CD4-positive, alpha-beta T cell treated with Interferon alpha-2 for 1 hour (primary cell): ENCODE measurements at places on chromosomes 11 and 22.

DNA sequence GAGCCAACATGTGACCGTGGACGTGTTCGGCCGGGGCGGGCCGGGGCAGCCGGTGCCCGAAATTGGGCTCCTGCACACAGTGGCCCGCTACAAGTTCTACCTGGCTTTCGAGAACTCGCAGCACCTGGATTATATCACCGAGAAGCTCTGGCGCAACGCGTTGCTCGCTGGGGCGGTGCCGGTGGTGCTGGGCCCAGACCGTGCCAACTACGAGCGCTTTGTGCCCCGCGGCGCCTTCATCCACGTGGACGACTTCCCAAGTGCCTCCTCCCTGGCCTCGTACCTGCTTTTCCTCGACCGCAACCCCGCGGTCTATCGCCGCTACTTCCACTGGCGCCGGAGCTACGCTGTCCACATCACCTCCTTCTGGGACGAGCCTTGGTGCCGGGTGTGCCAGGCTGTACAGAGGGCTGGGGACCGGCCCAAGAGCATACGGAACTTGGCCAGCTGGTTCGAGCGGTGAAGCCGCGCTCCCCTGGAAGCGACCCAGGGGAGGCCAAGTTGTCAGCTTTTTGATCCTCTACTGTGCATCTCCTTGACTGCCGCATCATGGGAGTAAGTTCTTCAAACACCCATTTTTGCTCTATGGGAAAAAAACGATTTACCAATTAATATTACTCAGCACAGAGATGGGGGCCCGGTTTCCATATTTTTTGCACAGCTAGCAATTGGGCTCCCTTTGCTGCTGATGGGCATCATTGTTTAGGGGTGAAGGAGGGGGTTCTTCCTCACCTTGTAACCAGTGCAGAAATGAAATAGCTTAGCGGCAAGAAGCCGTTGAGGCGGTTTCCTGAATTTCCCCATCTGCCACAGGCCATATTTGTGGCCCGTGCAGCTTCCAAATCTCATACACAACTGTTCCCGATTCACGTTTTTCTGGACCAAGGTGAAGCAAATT, 1.8 kb downstream of the FUT4 start:
- DNase-seq: no peak

DNA sequence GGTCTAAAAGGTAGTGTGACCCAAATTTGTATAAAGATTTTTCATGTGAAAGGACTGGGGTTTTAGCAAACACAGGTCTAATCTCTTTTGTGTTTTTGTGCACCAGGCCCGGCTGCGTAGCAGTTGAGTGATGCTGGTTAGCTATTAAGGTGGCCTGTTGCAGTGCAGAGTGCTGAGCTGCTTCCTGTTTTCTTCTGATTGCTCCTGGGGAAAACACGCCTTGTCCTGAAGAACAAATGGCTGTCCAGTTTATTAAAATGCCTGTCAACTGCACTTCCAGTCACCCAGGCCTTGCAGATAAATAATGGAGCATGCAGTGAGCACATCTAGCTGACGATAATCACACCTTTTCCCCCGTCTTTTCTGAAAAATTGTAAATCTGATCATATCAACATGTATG, 1.8 kb downstream of the SRSF8 start:
- peak; percentile 80 for DNase-seq

DNA sequence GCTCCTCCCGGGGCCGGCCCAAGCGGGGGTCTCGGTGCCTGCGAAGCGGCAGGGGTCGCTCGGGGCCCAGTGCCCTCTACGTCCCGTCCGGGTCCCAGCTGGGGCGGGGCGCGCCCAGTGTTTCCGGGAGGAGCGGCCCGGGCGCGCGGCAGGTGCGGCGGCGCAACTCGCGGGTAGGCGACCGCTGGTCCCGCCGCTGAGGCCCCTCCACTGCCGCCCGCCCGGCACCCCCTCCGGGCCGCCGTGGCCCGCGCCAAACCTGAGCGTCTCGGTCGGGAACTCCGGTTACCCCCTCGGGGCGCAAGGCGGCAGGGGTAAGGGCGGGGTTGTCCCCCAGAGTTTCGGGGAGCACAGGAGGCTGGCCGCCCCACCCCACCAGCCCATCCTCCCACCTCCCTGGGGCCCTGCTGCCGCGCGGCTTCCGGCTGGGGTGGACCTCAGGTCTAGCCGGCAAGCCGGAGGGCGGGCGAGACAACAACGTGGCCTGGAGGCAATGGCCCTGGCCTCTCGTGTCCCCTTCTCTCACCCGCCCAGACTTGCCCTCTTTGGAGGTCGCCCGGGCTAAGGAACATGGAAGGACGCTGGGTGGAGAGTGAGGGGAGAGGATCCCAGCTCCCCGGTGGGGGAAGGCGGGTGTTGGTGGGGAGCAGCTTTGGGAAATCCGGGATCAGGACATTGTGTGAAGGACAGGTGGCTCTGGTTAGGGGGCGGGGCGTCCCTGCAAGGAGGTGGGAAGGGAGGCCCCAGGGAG, 398 bp upstream of the CRACR2B start:
- no peak for DNase-seq

- peak; percentile 18 for DNase-seq
Observed at GRCh38 chr11:126317756-126318573, 14.1 kb downstream of the DCPS start.

GRCh38 chr11:110190885-110191284, 97.7 kb downstream of the ZC3H12C start:
- no peak for DNase-seq

DNA sequence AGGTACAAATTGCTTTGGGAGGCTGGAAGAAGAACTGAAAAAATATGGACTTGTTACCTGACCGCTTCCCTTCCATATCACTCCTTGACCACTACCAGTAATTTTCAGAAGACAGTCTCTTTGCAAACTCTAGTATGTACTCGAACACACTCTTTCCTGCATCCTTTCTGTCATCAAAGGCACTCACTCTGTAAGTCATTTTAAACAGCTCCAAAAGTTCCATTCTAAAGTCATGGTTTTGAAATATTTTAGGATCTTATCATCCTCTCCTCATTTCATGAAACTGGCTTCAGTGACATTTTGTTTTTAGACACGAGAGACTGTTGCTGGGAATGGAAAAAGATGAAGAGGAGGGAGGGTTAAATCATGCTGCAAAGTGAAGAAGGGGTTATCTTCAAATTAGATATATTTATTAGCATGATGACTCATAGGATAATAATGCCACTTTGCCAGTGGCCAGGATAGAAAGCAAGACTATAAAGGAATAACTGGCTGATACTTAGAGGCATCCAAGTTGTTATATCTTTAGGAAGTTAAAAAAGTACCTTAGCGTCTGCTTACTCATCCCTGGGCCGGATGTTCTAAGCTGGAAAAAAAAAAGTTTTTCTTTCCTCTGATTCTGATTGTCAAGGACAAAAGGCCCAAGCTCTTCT, 549.3 kb downstream of the METTL15 start:
- DNase-seq: no peak

DNA sequence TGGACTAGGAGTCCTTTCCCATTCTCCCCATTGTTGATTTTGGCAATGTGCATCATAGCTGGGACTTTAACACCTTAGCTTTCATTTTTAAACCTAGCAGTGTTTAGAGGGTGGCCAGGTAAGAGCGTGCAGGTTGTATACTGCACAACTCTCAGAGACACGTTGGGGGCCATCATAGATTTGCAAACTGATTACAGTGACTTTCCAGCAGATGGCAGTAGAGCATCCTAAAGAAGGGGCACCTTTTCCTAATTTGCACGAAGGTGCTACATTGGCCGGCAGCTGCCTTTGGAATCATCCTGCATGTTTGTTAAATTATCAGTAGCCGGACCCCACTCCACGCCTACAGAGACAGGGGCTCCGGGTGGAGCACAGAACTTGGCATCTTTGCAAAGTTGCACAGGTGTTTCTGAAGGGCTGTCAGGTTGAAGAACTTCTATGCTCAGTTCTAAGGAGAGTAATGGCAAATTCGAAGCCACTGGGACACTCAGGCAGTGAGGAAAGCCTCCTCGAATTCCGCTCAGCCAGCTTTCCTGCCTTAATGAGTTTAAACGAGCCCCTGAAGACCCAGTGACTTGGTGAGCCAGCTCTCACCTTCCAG, 7.7 kb downstream of the LHFPL7 start:
- DNase-seq: peak; percentile 3

DNA sequence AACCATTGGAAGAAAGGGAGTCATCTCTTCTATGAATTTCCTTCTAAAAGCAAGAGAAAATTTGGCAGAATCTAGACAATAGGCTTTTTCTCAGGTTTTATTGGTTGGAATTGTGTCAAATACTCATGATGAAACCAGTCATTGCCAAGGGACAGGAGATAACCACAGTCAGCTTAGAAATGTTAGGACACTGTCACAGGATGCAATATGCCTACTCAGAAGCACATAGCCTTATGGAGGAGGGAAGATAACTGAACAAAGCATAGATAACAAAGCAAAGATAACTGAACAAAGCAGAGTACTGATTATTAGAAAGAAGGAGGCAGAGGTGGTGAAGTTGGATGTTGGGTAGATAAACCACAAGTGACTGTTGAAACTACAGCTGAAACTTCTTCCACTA, 303.5 kb upstream of the PDGFD start:
- DNase-seq: no peak
